ENCODE measurements at places on chromosomes 6 and 20.

DNA sequence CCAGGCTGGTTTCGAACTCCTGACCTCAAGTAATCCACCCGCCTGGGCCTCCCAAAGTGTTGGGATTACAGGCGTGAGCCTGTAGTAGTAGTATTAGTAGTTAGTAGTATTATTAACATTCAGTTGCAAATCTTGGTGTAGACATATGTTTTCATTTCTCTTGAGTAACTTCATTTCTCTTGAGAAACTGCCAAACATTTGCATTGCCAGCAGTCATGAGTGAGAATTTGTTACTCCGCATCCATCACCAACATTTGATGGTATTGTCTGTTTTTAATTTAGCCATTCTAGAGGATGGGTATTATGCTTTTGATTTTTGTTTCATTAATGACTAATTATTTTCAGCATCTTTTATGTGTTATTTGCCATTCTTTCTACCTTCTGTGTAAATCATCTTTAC is 1.5 kb upstream of the ERVFRD-1 start:
- DNase-seq = peak; percentile 49

DNA sequence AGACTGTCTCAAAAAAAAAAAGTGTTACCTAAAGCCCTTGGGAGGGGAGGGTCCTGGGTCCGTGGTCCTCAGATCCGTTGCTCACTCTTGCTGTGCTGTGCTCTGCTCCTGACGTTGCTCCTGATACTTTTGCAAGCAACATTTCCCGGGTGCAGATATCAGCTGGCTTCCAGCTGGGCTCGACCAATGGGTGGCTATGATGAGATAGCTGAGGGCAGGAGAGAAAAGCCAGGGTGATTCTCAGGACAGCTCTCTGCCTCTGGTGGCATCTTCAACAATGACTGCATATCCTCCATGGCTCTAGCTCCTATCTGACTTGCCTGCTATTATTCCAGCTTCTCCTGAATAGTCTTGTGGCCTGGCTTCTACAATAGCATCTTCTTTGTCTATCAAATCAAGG is 134.5 kb downstream of the RPS12 start:
- DNase-seq = no peak

GRCh38 chr6:145383428-145383827 is 351.9 kb downstream of the EPM2A start:
- no peak for DNase-seq

GRCh38 chr6:101114703-101115102 is 233.6 kb upstream of the ASCC3 start:
- peak; percentile 79 for DNase-seq

GRCh38 chr6:27854421-27854820 is 57.8 kb downstream of the OR2B2 start:
- no peak for DNase-seq

DNA sequence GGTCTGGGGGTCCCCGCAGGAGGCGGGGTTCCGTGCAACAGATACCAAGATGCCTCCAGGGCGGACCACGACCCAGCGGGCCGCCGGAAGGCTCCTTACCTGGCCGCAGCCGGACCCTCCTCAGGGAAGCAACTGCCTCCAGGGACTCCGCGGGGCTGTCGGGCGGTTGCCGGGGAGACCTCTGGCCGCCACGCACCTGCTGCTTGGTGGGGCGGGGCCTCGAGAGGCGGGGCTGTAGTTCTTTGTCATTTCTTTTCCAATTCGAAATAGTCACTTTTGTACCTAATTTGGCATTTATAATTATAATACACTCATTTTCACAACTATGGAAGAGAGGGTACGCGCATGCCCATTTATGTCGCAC is 647 bp downstream of the AK9 start:
- DNase-seq = no peak

DNA sequence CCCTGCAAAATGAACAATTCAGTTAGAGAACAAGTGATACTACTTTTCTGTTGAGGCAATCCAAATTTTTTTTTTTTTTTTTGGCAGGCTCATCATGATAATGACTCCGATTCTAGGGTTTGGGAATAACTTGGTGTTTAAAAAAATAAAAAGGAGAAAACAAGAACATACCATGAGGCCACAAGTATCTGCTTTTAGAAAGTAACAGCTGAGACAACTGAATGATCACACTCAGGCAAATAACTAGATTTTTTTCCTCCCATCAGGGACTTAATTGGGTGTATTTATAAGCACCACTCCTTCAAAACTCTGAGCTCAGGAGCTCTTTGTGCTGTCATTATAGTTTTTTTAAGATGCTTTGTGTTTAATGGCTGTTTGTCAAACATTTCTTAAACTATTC is 29.6 kb downstream of the PAK5 start:
- no peak for DNase-seq

DNA sequence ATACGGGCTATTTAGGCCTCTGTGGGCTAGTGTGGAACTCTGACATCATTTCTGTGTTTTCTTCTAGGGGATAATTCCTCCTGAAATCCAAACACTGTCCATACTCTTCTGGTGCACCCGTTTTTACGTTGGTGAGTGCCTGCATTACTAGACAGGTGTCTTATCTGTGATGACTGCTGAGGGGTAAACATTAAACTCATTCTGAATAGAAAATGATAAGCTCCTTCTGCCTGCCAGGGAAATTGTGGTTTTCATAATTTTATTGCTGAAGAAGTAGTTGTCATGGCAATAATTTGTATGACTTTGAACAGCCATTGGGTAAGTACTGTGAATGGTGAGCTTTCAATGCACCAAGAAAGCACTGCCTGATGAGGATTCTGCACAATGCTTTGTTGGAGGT is 705.6 kb downstream of the UTRN start:
- DNase-seq = no peak

- peak; percentile 37 for DNase-seq
Measured at GRCh38 chr6:25136854-25137253, 142.3 kb upstream of the CARMIL1 start.

DNA sequence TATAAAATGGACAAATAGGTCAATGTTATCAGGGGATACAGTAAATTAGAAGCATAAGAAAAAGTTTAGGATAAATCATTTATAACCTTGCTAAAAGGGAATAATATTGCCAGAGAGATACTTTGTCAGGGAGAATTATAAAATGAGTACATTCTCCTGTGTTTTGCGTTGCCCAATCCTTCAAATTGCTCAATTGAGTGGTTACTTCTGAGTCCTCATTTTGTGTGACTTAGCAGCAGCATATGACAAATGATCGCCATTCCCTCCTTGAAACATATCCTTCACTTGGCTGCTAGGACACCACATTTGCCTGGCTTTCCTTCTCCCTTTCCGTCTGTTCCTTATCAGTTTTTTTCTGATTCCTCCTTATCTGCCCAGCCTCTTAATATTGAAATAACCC is 106.7 kb upstream of the FLRT3 start:
- DNase-seq = peak; percentile 38

- DNase-seq = peak; percentile 24
Measured at GRCh38 chr6:6696867-6697531, 108.5 kb downstream of the LY86 start.

DNA sequence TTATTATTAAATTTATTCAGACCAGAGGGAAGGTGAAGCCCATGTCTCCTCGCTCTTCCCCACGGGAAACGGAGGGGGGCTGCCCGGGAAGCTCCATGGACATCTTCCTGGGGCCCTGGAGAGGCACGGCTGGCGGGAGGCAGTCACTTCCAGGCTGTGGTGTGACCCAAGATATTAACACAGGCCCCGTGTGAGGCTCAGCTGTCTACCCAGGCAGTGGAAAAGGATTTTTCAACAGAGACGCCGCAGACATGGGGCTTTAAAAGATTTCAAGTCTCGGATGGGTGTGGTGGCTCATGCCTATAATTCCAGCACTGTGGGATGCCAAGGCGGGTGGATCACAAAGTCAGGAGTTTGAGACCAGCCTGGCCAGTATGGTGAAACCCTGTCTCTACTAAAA is 117.9 kb downstream of the ERMARD start:
- no peak for DNase-seq

DNA sequence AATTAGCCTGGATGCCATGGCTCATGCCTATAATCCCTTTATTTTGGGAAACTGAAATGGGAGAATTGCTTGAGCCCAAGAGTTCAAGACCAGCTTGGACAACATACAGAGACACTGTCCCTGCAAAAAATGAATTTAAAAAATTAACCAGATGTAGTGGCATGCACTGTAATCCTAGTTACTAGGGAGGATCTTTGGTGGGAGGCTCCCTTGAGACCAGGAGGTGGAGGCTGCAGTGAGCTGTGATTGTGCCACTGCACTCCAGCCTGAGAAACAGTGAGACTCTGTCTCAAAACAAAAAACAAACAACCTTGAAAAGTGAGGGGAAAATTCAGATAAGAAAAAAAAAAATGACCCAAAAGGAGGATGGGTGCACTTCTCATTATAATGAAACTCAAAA is 23.4 kb downstream of the CAP2 start:
- no peak for DNase-seq

DNA sequence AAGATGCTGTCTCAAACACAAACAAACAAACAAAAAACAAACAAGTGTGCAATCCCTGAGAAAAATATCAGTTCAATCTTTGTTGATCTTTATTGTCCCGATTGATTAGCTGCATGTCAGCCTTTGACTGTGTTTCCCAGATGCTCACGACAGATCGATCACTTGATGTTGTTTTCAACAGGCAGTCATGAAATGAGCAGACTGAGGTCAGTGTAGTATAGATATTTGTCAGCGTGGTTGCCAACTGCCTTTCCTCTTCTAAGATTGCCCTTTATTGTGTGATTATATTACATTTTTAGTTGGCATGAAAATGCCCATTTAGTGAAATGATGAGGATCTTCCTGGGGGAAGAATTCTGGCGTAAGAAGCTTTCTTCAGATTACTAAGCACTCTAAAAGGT is 25.6 kb downstream of the UTRN start:
- DNase-seq = no peak

DNA sequence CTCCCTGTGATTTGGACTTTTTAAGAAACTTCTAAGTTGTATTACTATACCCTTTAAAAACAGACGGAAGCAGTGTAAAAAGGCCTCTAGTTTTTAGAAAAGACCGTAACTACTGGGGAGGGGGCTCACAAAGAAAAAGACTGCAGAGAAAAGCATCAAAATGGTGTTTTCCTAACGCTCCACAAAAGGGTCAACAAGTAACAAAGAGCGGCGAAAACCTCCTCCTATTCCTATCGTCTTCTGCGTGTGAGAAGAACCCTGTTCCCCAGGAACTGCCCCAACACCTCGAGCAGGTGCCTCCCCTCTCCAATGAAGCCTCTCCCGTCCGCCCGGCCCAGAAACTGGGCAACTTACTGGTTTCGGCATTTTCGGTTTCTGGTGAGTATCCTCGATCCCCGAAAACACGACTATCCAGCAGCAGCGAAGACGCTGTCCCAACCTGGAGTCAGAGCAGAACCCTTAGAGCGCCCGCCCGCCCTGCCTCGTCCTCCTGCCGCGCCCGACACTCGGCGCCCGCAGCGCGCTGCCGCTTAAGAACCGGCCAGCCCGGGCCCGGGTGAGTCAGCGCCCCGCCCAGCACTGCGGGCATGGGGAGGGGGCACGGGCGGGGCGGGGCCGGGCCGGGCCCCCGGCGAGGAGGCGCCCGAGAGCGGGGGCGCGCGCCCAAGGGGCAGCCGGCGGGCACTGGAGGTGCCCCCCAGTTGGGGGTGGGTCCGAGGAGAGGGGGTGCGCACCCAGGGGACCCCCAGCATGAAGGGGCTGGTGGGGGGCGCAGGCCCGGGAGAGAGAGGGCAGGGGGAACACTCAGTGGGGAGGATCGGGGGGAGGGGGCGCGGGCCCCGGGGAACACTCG is 1.2 kb downstream of the EZR start:
- peak; percentile 93 for DNase-seq

GRCh38 chr6:41733707-41734665 is 1.4 kb downstream of the TFEB start:
- DNase-seq = peak; percentile 91

DNA sequence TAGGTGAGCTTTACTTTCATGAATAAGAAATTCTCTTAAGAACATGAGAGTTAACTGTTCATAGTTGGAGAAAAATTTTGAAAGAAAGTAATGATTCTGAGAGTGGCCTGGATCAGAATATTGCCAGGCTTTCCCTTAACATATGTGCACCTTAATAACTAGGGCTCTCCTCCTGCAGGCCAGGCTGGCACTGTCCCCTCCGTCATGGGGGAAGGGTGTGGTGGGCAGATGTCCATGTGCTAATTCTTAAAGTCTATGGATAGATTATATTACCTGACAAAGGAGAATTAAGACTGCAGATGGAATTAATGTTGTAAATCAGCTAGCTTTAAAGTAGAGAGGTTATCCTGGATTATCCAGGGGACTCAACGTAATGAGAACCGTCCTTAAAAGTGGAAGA is 10.9 kb upstream of the KLHL32 start:
- no peak for DNase-seq

GRCh38 chr6:124441450-124441849 is 520.8 kb upstream of the RNF217 start:
- DNase-seq = no peak

DNA sequence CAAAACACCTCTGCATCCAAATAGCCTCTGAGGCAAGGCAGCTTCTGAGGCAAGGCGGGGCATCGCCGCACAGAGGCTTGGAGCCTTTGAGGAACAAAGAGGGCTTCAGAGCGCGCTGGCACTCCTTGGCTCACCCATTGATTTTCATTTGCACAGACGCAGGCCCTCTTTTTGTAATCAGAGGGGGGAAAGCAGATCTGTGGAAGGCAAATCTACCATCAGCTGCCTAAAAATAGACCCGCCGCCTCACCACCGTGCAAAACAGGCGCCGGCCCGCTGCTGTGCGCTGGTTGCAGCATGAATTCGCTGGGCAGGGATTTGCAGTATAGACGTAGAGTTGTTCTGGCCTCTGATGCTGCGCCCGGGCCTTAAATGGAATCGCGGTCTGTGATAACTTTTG is 69.9 kb upstream of the STMND1 start:
- DNase-seq = no peak

- peak; percentile 66 for DNase-seq
Measured at GRCh38 chr6:17448165-17448564, 54.8 kb downstream of the CAP2 start.

GRCh38 chr6:118546164-118546879 is 1.8 kb upstream of the PLN start:
- no peak for DNase-seq

DNA sequence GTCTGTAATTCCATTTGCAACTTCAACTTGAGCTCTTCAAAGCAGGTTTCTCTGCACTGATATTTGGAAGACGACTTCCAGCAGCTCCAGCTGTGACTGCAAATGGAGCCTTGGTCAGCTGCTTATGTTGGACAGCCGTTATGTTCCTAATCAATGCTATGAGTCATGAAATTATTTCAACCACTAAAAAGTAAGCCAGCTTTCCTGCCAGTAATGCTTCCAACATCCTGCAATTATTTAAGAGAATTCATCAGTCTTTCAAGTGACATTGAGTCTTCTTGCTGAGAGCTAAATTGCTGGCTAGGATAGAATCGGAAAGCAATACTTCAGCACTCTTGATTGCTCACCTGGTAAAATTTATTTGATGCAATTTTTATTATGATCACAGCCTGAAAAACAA is 375.7 kb downstream of the MMUT start:
- peak; percentile 16 for DNase-seq

DNA sequence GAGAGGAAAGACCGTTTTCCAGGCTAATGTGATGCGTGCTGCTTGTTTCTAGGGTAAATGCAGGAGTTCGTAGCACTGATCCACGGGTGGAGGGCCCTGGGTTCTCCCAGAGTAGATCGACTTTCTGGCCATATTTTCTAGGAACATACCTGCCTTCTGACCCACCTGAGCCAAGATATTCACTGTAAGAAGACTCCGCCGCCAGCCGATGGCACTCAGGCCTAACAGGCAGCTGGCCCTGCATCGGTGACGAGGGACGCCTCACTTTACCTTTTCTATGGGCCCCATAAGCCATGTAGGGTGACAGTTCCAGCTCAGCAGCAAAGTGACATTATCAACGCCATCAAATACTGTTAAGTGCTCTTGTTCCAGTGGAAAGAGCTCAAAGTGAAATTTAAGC is 30.2 kb upstream of the FRMD1 start:
- DNase-seq = no peak

GRCh38 chr6:100517106-100517505 is 52.4 kb upstream of the SIM1 start:
- no peak for DNase-seq

Data from adipocyte (in vitro differentiated cells).